ENCODE measurements at places on chromosomes 6 and 20.
A peak's percentile ranks its signal among the peaks of the same experiment; 100 is the strongest.

DNA sequence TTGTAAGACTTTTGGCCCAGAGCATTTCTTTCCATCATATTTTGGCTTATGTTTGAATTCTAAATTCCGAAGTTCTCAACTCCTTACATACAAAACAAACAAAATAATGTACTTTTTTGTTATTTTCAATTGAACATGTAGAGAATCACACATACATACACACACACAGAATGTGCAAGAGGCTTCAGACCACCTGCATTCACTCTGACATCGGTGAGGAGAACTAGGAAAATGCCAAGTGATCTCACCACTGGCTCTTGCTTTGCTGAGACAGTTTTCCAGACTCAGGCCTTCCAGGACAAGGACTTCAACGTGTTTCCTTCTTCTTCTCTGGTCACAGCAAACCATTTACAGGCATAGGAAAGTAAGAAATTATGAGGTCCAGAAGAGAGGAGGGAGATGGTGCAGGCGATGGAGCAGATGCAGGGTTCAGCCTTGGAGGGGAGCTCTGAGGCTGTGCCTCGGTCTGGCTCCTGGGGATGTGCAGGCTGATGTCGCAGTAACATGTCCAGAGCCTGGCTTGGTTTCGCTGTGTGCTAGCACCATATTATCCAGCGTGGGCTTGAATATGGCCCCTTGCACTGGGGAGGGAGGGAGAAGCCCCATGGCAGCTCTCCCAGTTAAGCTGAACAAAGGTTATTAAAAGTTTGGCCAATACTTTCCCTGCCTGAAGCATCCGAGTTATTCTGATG, 93.4 kb downstream of the DACT2 start:
- DNase-seq: no peak

DNA sequence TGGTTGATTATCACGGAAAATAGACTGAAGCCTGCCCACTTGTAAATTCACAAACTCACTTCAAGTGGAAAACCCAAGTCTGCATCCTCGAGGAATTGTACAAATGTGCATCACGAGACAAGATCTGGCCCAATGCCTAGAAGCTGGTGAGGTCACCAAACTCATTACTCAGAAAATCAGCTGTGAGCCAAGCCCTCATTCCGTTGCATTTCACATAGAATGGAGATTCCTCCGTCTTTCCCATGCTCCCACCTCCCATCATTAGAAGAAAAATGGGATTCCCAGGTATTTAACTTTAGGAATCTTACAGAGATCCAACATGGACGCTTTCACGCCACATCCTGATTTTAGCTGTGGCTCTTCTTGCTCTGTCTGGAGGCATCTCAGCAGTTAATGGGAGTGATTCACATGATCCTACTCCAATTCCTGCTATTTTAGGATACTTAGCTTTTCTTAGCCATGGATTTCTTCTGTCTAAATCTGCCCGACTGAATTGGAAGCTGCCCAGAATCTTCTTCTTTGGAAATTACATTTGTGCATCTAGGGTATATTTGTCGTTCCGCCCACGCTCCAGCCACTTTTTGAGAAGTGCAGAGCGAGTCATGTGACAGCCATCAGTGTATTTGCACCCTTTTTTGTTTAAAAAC, 68.7 kb upstream of the STMND1 start:
- DNase-seq: peak; percentile 93

GRCh38 chr6:84282550-84282949, 55.1 kb upstream of the CEP162 start:
- no peak for DNase-seq

- DNase-seq: no peak
Observed at GRCh38 chr20:62350098-62350628, 16.9 kb downstream of the LAMA5 start.

DNA sequence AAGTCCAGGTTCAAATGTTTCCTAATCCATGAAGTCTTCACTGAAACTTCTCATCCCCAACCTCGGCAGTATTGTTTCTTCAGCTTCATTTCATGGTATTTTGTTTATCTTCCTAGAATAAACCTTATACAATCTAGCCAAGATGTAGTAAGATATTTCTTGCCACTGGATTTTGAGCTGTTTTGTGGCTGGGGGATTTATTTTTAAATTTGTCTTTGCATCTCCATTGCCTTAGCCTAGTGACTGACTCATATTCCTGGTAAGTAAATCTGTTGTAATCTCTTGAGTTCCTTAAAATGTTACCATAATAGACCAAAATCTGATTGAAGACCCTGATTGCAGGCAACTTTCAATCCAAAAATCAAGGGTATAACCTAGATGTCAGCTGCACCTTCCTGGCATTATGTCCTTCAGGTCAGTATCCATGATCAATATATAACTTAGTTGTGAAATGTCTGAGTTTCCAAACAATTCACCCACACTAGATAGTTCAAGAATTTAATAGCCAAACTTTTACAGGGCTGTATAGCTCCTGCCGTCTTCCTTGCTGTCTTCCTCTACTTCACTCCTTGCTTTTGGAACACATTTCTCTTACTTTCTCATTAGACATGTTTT, 4.7 kb upstream of the TRMT11 start:
- DNase-seq: no peak

Data from iris pigment epithelial cell (primary cell).